ENCODE measurements at places on chromosomes 16 and 17.

DNA sequence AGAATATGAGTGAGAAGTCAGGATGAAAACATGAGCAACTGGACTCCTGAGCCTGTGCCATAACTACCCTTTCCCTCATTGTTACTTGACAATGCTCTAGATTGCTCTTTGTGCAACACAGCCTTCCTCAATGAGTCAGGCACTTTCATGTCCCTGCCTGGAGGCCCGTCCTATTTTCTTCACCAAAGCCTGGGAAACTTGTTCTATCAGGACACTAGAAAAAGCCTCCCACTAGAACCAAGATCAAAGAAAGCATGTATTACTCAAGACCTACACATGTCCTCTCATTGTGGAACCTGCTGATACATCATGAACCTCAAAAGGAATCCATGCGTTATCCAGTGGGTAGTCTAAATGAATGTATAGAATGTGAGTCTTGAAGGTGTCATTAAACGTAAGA is 624.5 kb downstream of the TOX3 start:
- no peak for DNase-seq

DNA sequence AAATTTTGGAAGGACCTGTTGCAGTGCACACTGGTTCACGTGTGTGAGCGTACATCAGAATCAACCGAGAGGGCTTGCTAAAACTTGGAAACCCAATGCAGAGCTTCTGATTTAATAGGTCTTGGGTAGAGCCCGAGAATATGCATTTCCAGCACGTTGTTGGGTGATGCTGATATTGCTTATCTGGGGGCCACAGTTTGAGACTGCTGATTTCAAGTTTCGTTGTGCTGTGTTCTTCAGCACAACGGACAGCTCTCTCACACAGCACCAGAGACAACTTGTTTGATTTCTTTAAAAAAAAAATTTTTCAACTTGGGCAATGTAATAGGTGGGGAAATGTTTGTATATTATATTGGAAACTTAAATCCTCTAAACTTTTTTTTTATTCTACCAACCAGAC is 9.4 kb downstream of the OR4D2 start:
- no peak for DNase-seq

GRCh38 chr16:72266836-72267235 is 94.9 kb upstream of the PMFBP1 start:
- no peak for DNase-seq

- DNase-seq = no peak
Measured at GRCh38 chr17:49226771-49227435, 3.7 kb downstream of the PHOSPHO1 start.

GRCh38 chr17:71511266-71511995 is 609.4 kb upstream of the SOX9 start:
- DNase-seq = no peak

GRCh38 chr17:50018909-50019308 is 23.9 kb upstream of the DLX3 start:
- DNase-seq = no peak

DNA sequence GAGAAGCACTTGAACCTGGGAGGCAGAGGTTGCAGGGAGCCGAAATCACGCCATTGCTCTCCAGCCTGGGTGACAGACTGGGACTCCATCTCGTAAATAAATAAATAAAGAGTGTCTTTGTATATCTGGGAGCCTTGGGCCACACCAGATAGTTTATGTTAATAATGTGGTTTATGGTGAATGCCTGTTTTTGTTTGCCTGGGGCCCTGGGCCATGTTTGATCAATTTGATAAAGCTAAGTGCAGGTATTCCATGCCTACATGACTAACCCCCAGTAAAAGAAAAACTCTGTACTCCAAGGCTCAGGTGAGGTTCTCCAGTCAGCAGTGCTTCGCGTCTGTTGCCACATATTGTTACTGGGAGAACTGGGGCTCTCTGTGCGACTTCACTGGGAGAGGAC is 15.1 kb downstream of the SCIMP start:
- DNase-seq = no peak

- DNase-seq = no peak
Measured at GRCh38 chr16:57518520-57518919, 17.9 kb downstream of the CCDC102A start.

GRCh38 chr17:69588827-69589239 is 174.3 kb downstream of the MAP2K6 start:
- DNase-seq = no peak

GRCh38 chr16:29318037-29318436 is 88.5 kb downstream of the NPIPB11 start:
- DNase-seq = no peak

- no peak for DNase-seq
Measured at GRCh38 chr16:71426069-71426879, 15.6 kb downstream of the TLE7 start.

DNA sequence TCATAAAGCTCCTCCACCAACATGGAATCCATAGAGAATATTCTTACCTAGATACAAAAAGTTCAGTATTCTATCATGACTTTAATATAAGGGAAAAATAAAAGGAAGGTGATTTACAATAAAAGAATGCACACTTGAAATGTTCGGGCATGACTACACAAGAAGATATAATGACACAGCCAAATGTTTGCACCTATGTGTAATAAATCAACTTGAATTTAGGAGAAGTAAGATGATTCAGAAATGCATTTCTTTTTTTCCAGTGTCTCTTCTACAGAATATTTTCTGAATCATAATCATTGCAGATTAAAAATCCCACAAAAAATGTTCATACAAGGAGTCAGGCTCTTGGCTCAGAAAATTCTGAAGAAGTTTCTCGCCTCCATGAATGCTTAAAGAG is 404.0 kb upstream of the HSBP1 start:
- DNase-seq = no peak

- DNase-seq = no peak
Measured at GRCh38 chr16:70407811-70408274, 31.1 kb downstream of the ST3GAL2 start.

DNA sequence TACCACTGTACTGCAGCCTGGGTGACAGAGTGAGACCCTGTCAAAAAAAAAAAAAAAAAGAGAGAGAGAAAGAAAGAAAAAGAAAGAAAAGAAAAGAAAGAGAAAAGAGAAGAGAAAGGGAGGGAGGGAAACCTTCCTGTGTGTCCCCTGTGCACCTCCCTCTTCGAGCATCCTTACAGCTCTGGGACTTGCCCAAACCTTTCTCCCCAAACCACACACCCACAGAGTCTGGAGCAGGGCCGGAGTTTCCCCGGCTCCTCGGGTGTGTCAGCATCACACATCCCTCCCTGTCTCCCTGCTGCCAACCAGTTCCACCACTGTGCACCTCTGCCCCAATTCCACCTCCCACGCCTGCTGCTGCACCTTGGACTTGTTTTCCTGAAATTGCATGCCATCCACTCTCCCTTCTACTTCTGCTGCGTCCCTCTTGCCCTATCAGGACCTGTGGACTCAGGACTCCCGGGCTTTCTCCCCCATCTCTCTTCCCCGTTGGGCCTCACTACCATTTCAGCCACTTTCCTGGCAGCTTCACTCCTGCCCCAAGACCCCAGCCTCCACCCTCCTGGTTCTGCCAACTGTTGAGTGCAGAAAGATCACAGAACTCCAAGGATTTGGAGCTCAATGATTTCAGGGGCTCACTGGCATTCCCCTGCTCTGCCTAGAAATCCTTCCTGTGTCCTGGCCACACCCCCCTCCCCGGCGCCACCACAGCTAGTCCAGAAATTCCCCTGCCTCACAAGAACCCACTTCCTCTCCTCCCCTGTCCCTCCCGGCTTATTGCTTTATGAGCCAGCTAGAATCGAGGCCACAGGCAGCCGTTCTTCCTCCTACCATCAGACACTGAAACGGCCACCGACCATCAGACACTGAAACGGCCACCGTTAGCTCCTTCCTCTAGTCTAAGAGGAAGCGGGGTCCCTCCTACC is 3.7 kb upstream of the CDK3 start:
- DNase-seq = peak; percentile 84

DNA sequence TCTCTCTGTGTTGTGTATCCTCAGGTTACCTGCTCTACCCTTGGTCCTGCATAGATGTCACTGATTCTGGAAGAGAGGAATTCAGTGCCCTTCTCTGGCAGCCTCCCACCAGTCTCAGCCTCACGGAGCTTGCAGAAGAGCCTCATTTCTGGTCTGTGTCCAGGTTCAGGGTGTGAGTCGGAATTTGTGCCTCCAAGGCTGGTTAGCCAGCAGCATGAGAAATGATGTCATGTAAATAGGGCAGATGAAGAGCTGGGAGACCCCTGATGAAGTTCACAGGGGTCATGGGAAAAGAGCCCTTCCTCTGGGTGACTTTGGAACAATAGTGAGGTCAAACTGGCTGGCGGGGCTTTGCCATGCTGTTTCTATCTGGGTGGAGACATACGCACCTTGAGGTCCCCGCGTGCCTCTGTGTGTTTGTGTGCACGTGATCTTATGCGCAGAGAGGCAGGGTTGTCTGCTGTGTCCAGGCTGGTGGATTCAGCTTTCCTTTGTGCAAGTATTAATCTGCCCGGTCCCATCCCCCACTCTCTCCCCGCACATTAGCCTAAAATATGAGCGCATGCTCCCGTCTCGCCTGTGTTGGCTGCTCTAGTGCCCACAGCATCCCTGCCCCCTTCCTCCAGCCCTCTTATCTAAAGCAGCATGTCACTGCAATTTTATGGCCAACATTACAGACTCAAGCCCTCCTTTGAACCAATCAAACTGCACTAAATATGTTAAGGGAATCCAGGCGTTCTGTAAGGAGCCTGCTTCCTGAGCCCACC is 256.3 kb upstream of the ZFHX3 start:
- DNase-seq = no peak

DNA sequence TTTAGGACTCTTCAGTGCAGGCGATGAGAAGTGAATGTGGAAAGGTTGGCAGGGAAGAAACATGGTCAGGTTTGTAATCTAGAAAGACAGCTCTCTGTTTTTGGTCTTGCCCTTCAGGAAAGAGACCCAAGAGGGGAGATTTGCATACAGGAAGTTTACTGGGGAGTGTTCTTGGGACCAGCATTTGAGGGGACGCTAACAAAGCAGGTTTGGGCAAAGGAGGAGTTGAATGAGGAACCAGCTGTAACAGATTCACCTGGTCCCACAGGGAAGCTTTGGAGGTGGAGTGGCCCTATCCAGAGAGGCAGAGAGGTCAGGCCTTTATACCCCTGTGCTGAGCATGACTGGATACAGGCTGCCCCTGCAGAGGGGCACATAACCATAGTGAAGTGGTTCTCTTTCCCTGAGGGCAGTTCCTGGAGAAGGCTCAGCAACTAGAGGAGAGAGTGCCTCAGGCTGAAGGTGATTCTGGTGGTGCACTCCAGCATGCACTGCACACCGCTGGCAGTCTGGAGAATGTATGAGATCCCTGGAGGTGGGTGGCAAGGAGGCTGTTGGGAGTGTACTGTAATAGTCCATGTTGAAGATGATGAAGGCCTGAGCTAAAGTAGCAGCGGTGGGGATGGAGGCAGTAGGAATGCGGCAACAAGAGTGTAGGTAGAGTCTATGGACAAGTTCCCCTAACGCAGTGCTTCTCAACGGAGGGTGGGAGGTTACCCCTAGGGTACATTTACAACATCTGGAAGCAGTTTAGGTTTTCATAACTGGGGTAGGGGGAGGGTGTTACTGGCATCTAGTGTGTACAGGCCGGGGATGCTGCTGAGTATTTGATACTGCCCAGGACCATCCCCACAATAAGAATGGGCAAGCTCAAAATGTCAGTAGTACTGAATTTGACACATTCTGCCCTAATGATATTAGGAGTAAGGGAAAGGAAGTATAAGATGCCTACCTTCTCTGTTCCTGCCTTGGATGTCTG is 37.2 kb downstream of the MAP2K6 start:
- DNase-seq = no peak

DNA sequence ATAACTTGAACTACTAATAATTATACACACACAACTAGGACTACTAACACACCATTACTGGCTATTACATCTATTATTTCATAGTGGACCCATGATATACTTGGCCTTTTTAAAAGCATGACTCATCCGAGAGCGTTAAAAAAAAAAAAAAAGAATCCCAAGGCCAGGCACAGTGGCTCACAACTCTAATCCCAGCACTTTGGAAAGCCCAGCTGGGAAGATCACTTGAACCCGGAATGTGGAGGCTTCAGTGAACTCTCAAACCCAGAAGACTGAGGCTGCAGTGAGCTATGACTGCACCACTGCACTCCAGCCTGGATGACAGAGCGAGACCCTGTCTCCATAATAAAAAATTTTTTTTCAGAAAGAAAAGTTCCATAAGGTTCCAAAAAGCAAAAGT is 3.1 kb downstream of the GLG1 start:
- no peak for DNase-seq

DNA sequence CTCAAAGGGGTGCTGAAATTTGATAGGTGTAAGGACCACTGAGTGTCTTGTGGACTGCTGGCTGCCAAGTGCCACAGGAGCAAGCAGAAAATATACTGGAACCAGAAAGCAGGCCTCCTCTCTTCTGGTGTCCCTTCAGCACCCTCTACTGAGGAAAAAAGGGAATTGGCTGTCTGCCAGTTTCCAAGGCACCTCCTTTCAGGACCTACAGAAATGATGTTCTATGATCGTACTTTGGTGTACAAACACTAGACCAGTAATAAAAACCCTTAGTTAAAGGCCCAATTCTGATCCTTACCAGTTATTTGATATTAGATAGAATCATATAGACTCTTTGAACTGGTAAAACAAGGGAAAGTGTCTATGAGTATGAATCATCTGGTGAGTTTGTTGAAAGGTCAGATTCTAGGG is 35.8 kb upstream of the BCAS3 start:
- DNase-seq = peak; percentile 74

DNA sequence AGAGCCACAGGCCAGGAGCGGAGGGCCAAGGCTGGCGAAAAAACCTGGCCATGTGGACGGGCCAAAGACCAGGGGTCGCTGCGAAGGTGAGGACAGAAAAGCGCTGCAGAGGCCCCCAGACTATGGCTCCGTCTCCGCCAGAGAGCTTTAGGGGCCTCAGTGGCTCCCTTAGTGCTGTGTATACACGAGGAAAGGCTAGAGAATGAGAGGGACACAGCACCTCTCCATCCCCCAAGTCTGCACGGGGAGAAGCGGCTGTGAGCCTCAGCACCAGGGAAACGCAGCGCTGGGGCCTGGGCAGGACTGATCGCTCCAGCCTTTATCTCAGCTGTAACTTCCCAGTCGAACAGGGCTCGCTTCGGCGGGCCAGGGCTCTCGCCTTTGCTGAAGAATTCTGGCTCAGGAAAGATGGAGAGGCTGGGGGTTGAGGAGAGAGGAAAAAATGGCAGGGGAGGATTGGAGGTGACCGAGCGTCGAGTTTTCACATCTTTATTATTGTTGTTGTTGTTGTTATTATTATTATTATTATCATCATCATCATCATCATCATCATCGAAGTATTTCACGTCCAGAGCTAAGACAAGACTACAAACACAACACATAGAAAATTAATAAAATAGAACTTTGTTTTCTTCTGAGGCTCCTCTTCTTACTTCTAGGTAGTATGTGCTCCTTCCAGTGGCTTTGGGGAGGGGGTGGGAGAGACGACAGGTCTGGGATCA is 1.9 kb upstream of the HOXB5 start:
- peak; percentile 49 for DNase-seq

GRCh38 chr16:78142788-78143187 is 43.3 kb downstream of the WWOX start:
- DNase-seq = no peak

- no peak for DNase-seq
Measured at GRCh38 chr17:29143894-29144293, 36.3 kb downstream of the MYO18A start.

Measured in Peyer's patch (tissue), 4 donors.